ENCODE measurements at places on chromosomes 11 and 22. TPM values are rescaled to one million over a fixed set of nuclear protein-coding genes. Genes with fewer than 3 reads are reported as not detected.

The LDHAL6A gene
- not detected for total RNA-seq

The MN1 gene
- total RNA-seq: 5.5 TPM

The ARHGAP32 gene
- 42.3 TPM for total RNA-seq

The FREY1 gene
- total RNA-seq: 2.8 TPM

GRCh38 chr22:37089434-37089833, 20.1 kb downstream of the TMPRSS6 start:
- no peak for DNase-seq

GRCh38 chr11:123407130-123407995, 22.7 kb upstream of the GRAMD1B start:
- DNase-seq: peak; percentile 47

DNA sequence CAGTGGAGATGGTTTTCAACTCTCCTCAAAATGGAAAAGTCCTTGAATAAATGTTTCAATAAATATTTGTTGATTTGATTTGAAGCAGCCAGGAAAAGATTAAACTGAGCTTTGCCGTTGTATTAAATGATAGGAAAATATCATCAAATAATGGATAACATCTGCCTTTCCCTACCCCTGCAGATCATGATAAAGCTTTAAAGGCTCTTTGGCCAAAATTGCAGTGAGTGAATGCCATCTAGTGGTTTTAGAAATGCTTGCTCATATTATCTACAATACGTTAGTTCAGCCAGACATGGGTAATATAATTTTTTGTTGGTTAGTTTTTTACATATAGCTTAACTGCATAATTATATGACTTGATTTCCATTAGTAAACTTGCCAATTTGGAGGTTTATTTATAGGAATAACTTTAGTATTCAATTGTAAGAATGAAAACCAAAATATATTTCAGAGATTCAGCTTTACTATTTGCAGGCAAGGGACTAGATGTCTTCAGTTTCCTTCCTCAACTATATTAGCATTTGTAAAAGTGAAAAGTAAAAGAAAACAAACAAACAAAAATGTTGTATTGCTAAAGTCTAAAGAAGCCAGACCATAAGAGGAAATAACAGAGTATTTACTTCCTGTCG, 159.2 kb downstream of the MSANTD4 start:
- no peak for DNase-seq

The SLC22A9 gene
- not detected for total RNA-seq

DNA sequence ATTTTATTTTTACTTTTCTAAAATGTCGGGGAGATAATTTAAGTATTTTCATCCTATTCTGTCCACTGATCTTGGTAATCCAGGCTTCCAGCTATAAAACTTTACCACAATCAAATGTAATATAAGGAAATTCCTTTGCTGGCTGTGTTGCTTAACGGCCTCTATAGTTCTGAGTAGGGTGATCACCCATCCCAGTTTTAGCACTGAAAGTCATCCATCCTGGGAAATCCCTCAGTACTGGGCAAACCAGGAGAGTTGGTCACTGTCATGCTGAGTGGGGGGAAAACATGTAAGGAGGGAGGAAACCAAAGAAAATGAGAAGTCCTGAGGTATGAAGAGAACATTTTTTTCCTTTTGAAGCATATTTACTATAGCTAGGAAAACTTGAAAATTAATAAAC, 12.8 kb upstream of the BACE1-AS start:
- DNase-seq: no peak

- no peak for DNase-seq
These were observed 89.6 kb upstream of the CRYBB3 start for GRCh38 chr22:25109878-25110595.

GRCh38 chr11:10158461-10158860, 135.6 kb downstream of the SBF2 start:
- no peak for DNase-seq

All from progenitor cell of endocrine pancreas (in vitro differentiated cells).